ENCODE measurements at places on chromosomes 1 and 21. TPM values are rescaled to one million over a fixed set of nuclear protein-coding genes. Genes with fewer than 3 reads are reported as not detected.
A peak's percentile ranks its signal among the peaks of the same experiment; 100 is the strongest.

Gene RAB25
- not detected for total RNA-seq

DNA sequence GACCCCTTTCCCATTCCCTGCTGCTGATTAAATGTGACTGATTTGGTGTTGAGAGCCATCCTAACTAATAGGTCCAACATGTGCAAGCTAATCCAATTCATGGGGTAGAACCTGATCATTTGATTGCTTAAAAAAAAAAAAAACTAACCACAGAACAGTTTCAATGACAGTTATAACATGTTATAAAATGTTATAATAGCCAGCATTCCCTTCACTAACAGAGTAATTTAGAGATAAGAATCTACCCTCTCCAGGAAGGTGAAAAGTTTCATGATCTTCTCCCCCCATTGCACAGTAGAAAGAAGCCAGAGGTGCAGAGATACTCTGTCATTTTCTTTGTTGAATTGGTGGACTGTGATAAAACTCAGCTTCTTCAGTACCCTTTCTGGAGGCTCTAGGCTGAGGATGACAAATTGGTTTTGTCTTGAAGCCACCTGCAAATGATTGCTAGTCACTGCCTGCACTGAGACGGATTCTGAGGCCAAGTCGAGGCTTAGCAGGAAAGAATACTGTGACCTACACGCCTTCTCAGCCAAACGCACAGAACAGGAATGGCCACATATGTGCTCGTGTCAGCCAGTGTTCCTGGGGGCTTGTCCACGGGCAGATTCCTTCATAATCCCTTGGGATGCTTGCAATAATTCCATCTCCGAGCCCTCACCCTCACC is 215.7 kb upstream of the IRF2BP2 start:
- no peak for DNase-seq

DNA sequence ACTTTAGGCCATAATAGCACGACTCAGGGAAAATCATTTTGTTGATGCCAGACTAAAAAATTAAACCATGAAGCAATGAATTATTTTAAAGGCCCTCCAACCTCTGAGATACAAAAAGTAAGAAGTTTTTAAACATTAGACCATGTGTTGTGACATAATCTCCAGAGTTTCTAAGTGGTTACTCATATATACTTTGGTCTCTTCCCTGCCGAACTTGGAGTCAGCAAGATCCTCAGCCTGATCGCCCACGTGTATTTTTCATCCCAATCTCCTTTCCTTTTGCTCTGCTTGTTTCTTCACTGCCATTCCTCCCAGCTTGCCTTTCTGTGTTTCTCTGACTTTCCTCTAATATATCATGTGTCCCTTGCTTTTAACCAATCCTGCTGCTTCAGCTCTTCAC is 3.8 kb downstream of the ARV1 start:
- DNase-seq: no peak

GRCh38 chr1:230863449-230863848 is 4.9 kb downstream of the C1orf198 start:
- peak; percentile 53 for DNase-seq

GRCh38 chr1:201253411-201253810 is 29.9 kb upstream of the PKP1 start:
- no peak for DNase-seq

DNA sequence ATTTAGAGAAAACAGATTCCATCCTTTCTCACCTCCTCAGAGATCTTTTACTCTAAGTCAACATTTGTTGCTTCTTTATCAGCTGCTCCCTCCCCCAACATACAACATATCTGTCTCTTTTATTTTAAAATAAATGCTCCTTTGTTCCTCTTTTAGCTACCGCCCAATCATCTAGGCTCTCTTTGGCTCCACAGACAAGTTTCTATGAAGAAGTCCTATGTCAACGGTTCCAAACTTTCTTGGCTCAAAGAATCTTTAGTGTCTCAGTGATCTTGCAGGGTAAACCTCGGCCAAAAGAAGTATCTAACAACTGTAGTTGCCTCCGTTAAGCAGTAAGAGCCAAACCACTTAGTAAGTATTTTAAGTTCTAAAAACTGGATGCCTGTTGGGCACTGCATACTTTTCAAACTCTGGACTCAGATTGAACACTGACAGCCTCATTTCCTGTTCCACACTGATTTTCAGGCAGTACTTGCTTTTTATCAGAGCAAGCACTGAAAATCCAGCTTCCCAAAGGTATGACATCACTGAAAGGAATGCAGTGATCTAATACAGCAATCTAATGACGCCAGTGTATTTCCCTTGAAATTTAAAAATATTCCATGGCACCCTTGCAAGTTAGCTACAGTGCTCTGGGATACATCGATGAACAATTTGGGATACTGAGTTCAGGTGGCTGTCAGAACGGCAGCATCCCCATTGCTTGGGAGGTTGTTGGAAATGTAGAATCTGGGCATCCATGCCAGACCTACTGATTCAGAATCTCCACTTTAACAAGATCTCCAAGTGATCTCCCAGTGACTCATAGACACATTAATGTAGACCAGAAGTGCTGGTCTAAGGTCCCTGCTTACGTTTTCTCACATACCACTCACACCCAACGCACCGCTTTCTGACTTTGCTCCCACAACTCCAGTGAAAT is 26.8 kb downstream of the EGLN1 start:
- no peak for DNase-seq

Gene LCE6A
- total RNA-seq: not detected
